ENCODE measurements at places on chromosomes 16 and 17.
A peak's percentile ranks its signal among the peaks of the same experiment; 100 is the strongest.

GRCh38 chr17:39679521-39680192 lies 8.2 kb downstream of the PGAP3 start:
- peak; percentile 35 for DNase-seq

DNA sequence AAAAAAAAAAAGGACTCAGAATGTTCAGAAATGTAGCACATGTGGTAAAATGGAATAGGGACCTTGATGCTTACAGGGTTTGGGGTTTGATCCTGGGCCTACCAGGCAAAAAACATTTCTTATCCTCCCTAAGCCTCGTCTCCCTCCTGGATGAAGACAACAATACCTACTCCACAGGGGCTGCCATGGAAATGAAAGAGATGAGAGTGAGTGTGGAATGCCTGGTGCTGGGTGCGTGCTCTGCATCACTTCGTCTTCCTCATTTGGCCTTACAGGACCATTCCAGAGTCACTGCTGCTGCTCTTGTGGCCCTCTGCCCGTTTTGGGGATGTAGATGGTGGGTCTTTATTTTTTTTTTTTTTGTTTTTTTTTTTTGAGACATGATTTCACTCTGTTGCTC lies 692.9 kb upstream of the EEF2KMT start:
- DNase-seq, result no peak

GRCh38 chr17:17870247-17870646 lies 33.5 kb upstream of the SREBF1 start:
- no peak for DNase-seq

DNA sequence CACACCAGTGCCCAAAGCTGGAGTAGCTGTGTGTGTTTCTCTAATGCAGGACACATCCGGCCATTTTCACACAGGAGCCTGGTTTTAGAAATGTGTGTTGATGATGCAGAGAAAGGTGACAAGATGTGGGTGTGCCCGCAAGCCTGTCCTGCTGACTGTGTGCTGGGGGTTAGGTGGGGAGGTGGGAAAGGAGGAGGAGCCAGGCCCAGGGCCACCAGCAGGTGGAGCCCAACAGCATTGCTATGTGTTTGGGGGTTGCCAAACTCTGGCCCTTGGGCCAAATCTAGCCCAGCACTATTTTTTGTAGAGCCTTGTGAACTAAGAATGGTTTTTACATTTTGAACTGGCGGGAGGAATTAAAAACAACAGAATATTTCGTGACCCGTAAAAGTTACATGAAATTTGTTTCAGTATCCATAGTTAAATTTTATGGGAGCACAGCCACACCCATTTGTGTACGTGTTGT lies 61.7 kb upstream of the LGALS9 start:
- peak; percentile 68 for DNase-seq

DNA sequence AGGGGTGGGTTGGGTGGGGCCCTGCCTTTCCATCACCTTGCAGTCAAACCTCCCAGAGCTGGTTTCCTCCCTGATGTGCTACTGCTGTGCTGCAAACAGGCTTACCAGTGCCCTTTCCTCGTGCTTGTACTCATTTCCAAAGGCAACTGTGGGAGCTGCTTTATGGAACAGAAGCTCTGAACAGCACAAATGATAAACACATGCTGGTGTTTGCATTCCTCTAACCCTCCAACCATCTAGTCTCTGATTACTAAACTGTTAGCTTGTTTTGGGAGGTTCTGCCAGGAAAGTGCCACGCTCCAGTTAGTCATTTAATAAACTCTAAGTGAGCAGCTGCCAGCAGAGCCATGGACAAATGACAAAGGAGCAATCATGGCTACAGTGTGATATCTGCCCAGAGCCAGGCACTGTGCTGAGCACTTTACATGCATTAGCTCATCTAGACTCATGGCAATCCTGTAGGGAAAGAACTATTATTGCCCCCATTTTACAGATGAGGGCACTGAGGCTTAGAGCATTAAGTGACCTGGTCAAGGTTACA lies 110.4 kb downstream of the VAT1L start:
- no peak for DNase-seq

DNA sequence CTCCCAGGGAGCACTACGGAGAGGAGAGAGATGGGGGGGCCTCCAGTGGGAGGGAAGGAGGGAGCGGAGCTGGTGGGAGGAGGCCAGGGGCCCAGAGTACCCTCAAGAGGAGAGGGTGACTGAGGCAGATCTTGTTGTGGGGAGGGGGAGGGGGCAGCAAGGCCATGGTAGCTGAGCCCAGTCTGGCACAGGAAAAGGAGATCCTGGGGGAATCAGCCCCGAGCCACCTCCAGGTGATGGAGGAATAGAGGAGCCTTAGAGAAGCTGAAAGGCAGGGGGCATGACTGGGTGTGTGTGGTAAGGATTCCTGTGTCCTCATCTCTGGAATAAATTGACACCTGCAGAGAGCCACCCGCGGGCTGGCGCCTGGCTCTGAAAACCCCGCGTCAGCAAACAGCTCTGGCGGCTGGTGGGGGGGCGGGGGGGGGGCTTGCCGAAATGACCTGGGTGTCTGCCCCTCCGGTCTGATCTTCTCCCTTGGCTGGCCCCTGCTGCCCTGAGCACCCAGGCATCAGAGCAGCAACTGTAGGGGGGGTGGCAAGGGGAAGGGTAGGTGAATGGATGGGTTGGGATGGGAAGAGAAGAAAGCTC lies 1.3 kb upstream of the NLGN2 start:
- no peak for DNase-seq

DNA sequence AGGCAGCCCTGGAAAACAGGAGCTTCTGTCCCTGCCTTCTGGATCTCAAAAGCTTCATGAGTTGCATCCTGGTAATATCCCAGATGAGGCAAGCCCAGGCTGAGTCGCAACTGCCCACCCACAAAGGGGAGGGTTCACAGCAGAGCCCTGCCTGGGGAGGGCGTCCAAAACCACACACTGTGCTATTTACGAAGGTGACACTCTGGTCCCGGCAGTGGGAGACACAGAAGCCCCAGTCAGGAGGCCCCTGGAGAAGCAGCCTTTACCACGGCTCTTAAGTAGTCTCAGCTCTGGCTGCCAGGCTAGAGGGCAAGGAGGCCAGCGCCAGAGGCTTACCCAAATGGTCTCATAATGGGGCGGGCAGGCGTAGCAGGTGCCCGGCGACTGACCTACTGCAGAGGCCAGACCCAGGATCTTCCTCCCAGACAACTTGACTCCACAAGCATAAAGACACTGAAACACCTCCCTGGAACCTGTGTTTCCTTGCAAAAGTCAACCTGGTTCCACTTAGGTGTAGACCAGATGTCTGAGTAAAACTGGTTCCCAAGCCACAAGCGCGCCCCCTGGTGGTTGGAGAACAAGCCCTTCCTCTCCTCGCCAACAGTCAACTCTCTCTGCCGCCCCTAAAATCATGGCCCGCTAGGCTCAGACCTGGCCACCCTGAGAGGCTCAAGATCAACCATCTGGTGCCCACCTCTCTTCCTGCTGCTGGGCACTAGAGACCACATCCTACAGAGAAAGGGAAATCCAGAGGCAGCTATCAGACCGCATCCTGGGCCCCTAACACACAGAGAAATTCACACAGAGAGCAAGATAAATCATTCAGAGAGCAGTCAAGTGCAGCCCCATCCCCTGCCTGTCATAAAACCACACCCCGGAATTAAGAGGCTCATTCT lies 5.2 kb downstream of the AXIN2 start:
- peak; percentile 91 for DNase-seq

- peak; percentile 7 for DNase-seq
Measured at GRCh38 chr17:7022781-7023571, at the start of gene BCL6B. Gene BCL6B, plus strand, starts transcription at chr17:7023050. Its CDS starts 622 bp downstream, at chr17:7023672.

- DNase-seq, result no peak
Measured at GRCh38 chr17:4334776-4335584, 31.5 kb downstream of the UBE2G1 start.

DNA sequence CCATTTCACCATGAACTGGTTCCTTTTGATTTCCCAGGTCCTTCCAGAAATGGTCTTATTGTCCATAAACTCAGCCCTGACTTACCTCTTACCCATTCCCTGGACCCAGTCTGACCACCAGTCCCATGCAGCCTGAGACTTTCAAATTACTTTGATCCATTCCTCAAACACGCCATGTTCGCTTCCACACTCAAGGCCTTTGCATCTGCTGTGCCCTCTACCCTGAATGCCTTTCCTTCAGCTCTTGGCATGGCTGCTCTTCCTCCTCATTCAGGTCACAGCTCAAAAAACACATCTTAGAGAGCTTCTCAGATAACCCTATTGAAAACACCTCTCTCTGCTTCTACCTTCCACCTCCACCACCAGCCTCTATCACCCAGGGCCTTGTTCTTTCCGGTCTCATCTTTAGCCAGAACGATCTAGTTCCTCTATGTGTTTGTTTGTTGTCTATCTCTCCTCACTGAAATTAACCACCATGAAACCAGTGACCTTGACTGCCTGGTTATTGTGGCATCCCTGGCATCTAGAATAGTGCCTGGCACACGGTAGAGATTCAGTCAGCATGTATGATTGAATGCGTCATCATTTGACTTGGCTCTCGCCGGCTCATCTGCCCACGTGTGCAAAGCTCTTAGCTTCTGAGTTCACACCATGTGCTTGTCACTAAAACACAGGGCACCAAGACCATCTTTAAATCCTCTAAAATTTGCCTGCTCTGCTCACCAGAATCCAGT lies 12.8 kb downstream of the CRYM start:
- DNase-seq, result no peak

DNA sequence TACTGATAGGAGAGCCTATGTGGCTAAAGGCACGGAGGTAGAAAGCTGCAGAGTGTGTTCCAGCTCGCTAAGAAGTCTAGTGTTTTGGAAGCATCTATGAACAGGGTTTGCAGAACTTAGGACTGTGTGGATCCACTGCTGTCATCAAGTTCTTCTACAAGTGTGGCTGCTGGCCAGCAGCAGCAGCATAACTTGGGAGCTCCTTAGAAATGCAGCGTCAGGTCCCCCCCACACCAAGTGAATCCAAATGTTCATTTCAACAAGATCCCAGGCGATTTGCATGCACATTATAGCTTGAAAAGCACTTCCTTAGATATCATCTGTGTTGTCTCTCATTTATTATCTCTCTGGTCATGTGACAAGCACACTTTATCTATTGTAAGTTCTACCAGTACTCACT lies 131.9 kb upstream of the SHISA6 start:
- DNase-seq, result no peak

- DNase-seq, result peak; percentile 61
Measured at GRCh38 chr16:50696575-50697420, 3.4 kb downstream of the NOD2 start.

- DNase-seq, result no peak
Measured at GRCh38 chr16:67650023-67650422, 5.1 kb downstream of the CARMIL2 start.

- DNase-seq, result no peak
Measured at GRCh38 chr17:56896217-56896967, 17.5 kb downstream of the TRIM25 start.

- peak; percentile 75 for DNase-seq
Measured at GRCh38 chr16:3879887-3880564, 487 bp downstream of the CREBBP start.

- DNase-seq, result no peak
Measured at GRCh38 chr17:17874478-17874877, 37.7 kb upstream of the SREBF1 start.

DNA sequence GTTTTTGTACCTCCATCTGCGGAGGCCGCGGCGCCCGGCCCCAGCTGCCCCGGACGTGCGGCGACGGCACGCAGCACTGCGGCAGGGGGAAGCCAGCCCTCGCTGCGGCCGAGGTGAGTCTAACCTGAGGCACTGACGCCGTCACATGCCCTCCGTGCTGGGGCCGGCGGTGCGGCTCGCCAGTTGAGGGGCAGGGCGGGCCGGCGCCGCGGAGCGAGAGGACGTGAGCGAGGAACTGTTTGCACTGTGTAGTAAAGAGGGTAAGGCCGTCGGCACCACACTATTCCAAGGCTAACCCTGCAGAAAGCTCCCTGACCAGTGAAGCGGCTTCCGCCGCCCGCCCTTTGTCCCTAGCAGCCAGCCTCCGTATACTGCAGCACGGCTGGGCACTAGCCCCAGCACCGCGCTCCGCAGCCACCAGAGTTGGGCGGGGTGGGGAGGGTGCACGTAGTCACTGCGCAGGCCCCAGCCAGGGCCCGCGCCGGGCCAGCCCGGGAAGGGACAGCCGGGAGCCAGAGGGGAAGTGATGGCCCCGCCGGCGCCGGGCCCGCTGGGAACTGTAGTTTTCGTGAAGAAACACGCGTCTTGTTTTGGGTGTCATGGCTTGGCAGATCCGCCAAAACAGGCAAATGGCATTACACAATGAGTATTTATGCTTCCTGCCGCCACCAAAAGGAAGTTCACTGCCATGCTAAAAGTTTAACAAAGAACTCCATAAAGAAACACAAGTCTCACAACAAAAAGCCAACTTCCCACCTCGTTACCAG lies 580 bp upstream of the KANSL1 start:
- DNase-seq, result peak; percentile 94

- no peak for DNase-seq
Measured at GRCh38 chr17:17386094-17386800, 83.1 kb downstream of the NT5M start.

DNA sequence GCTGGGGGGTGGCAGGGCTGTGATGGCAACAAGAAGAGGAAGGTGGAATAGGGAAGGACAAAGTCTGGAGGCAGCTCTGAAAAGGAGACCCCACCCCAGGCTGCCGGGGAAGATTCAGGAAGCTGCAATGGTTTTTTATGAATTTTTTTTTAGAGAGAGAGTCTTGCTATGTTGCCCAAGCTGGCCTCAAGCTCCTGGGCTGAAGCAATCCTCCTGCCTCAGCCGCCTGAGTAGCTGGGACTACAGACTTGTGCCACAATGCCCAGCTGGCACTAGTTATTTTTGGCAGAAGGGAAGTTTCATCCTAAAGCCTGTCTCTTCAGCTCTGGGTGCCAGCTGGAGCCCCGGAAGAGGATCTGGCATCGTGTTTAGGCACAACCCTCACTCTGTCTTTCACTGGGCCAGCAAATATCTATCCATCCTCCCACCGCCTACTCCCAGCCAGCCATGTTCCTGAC lies 1.3 kb upstream of the CES3 start:
- no peak for DNase-seq

- DNase-seq, result no peak
Measured at GRCh38 chr17:62307196-62307595, 73.2 kb upstream of the EFCAB3 start.

GRCh38 chr16:55875273-55875672 lies at the start of gene CES5A:
Gene CES5A, minus strand, starts transcription at chr16:55875373. Its CDS starts 152 bp downstream, at chr16:55875221.
- DNase-seq, result no peak

DNA sequence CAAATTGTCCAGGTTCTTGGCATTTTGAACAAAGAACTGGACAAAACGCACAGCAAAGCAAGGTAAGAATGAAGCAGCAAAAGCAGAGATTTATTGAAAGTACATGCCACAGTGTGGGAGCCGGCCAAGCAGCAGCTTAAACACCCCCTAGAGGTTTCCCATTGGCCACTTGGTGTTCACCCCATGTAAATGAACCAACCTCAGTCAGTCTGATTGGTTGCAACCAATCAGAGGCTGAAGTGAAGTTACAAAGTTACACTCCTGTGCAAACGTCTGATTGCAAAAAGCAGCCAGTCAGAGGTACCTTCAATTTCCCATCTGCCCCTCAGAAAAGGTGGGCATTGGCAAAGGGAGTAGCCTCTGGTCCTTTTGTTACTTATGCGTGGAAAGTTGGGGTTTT lies 8.8 kb upstream of the ZNF263 start:
- DNase-seq, result no peak

GRCh38 chr17:16027708-16028584 lies 28.3 kb downstream of the TTC19 start:
- DNase-seq, result peak; percentile 67

GRCh38 chr16:89142474-89143195 lies 28.9 kb upstream of the CDH15 start:
- DNase-seq, result no peak
